Pulmonary artery endothelial cell (primary cell): ENCODE measurements at places on chromosomes 12 and 14. TPM values are rescaled to one million over a fixed set of nuclear protein-coding genes. Genes with fewer than 3 reads are reported as not detected.

Gene EEF1AKMT3
- total RNA-seq = 5.4 and 6.3 TPM in 2 replicates

Gene FAM234B
- total RNA-seq = 6.9 and 12.8 TPM in 2 replicates

Gene GLI1
- 0.04 and 0.07 TPM in 2 replicates for total RNA-seq

Gene RERGL
- total RNA-seq = not detected in 2 replicates

Gene CELA1
- total RNA-seq = not detected in 2 replicates

Gene TPPP2
- total RNA-seq = not detected in 2 replicates

Gene OSGEP
- total RNA-seq = 38.4 and 42.6 TPM in 2 replicates

Gene KRT82
- not detected in 2 replicates for total RNA-seq

Gene P2RX2
- total RNA-seq = not detected in 2 replicates

GRCh38 chr12:50326590-50327284 lies 43.4 kb upstream of the LIMA1 start:
- DNase-seq = no peak

GRCh38 chr14:61517911-61518384 lies 177.4 kb upstream of the HIF1A start:
- no peak for DNase-seq

- no peak for DNase-seq
Measured at GRCh38 chr14:44736326-44736725, 225.4 kb downstream of the KLHL28 start.

DNA sequence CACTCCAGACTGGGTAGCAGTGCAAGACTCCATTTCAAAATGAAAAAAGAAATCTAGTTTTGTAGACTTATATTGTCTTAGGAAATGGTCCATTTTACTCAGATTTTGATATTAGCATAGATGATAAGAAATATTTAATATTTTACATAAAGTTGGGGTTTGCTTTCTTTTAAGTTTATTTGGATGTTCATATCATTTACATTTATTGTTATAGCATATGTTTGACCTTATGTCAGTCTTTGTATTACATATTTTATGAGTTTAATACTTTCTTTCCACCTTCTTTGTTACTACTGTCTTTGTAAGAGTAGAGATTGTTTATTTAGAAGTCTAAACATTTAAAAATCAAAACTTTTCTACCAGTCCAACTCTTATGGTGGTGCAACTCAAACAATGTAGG lies 162.7 kb upstream of the OTX2 start:
- no peak for DNase-seq

DNA sequence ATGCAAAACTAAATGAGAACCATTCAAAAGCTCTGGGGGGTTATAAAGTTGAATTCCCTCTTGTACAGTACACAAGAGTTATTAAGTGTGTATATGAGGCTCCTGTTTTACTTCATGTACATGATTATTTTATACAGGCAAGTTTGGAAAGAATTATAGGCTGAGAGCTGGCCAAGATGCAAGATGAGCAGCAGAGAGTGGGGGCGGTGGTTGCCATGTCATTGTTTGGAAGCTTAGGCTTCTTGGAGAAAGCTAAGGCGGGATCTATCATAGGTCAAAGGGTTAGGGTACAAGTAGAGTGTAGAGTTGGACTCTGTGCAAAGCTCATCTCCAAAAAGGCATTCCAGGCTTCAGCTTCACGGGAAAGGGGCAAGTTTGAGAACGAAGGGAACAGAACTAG lies 297.1 kb upstream of the TBX3 start:
- DNase-seq = no peak

- no peak for DNase-seq
Measured at GRCh38 chr14:35533357-35534207, at the start of gene INSM2. Gene INSM2 (plus strand): TSS chr14:35534164. CDS start chr14:35534253, 89 bp downstream.

DNA sequence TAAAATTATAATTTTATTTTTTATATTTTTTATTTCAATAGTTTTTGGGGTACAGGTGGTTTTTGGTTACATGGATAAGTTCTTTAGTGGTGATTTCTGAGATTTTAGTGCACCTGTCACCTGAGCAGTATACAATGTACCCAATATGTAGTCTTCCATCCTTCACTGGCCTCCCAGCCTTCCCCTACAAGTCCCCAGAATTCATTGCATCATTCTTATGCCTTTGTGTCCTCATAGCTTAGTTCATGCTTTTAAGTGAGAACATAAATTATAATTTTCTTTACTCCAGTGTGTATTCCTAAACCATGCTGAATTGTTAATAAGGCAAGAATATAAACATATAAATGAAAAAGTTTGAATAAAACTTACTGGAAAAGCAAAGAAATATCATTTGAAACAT lies 19.1 kb upstream of the NFKBIA start:
- DNase-seq = no peak

DNA sequence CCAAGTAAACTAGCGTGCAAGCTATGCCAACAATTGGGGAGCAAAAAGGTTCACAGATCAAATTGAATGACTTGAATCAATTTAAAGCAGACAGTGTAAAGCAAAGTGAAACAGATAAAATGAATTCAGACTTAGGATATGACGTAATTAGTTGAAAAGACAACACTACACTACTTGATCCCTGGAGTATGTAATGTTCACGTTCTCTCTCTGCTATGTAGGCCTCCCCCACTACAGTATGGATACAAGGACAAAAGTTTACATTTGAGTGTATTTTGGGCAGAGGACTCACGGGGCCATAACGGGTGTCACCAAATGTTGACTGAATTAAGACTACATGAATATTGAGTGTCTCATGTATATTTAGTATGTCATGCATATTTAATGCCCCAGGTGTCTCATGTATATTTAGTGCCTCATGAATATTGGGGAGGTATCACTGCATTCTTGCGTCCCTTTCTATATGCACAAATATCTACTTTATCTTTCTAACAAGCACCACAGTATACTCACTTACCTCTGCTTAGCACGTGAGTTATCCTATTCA lies 44.5 kb downstream of the RERGL start:
- DNase-seq = no peak

- peak; percentile 98 for DNase-seq
Measured at GRCh38 chr14:22536853-22537338, 52.1 kb downstream of the DAD1 start.

GRCh38 chr12:69027411-69027881 lies 94.5 kb upstream of the CPM start:
- peak; percentile 2 for DNase-seq

GRCh38 chr14:102544046-102544746 lies 34.6 kb upstream of the ANKRD9 start:
- DNase-seq = no peak

- DNase-seq = no peak
Measured at GRCh38 chr12:119819322-119819721, 57.8 kb downstream of the CIT start.

DNA sequence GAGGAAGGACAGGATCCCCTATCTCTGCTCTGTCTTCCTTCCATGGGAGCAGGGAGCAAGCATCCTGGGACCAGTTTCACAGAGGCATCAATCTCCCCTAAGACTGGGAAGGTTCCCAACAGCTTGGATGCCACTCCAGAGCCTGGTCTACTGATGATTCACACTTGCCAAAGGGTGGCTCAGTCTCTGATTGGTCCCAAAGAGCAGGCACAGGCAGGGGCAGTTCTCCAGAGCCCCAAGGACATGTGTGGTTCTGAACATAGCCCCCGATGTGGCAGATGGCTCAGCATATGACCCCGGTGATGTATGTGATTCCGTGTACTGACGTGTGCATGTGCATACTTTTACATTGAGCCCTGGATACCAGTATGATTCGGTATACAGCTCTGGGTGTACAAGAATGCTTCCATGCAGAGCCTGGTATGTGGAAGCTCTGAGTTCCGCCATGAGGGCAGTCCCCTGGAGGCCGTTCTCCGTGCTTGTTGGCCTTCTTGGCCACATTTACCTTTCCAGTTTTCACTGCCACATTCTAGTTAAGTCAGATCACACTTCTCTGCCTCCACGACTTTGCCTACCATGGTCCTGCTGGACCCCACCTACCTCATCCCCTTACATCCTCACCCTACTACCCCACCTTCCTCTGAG lies 21.2 kb downstream of the ITGA7 start:
- DNase-seq = no peak

- DNase-seq = no peak
Measured at GRCh38 chr12:5588591-5588990, 156.7 kb downstream of the NTF3 start.

GRCh38 chr12:26278266-26278665 lies 82.9 kb downstream of the SSPN start:
- DNase-seq = no peak

GRCh38 chr14:90140956-90141316 lies 79.1 kb downstream of the KCNK13 start:
- peak; percentile 69 for DNase-seq

- DNase-seq = no peak
Measured at GRCh38 chr12:92989715-92990484, 60.8 kb upstream of the EEA1 start.

DNA sequence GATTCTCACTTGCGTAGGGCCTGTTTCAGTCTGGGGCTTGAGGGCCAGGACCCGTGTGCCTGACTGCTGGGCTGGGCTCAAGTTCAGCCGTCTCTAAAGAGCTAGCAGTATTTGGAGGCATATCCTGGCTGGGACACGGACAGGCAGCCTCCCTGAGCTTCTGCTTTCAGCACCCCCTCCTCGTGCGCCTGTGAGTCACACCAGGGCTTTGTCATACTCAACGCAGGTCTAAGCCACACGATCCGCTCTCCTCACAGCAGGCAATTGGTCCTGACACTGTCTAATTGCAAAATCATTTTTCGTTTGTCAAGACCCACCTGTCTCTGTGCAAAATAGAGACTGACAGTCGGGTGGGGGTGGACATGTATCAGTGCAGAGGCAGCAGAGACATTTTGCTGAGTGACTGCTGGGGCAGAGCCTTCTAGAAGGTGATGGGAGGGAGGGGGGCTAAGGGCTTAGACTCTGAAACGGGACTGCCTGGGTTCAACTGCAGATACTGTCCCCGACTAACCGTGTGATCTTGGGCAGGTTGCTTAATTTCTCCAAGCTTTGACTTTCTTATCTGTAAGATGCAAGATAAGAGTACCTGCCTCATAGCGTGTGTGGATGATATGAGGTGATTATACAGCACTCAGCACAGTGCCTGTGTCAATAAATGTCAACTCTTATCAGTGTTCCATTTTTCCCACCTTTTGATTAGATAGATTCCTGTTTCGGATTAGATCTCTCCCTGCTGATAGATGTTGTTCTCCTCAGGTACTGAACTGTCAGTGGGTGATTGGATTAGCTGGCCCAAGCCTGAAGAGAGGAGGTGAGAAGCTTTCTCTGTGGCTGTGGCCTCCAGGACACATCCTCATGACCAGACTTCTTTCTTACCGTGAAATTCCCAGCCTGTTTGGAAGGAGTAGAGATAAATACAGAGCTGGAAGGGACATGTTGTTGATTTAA lies 53.1 kb downstream of the KCNA1 start:
- DNase-seq = no peak

- DNase-seq = no peak
Measured at GRCh38 chr12:51827925-51828818, 20.3 kb downstream of the FIGNL2 start.

- no peak for DNase-seq
Measured at GRCh38 chr12:13347241-13348043, 150.9 kb downstream of the EMP1 start.

- no peak for DNase-seq
Measured at GRCh38 chr12:125381373-125381772, 316.1 kb downstream of the AACS start.

DNA sequence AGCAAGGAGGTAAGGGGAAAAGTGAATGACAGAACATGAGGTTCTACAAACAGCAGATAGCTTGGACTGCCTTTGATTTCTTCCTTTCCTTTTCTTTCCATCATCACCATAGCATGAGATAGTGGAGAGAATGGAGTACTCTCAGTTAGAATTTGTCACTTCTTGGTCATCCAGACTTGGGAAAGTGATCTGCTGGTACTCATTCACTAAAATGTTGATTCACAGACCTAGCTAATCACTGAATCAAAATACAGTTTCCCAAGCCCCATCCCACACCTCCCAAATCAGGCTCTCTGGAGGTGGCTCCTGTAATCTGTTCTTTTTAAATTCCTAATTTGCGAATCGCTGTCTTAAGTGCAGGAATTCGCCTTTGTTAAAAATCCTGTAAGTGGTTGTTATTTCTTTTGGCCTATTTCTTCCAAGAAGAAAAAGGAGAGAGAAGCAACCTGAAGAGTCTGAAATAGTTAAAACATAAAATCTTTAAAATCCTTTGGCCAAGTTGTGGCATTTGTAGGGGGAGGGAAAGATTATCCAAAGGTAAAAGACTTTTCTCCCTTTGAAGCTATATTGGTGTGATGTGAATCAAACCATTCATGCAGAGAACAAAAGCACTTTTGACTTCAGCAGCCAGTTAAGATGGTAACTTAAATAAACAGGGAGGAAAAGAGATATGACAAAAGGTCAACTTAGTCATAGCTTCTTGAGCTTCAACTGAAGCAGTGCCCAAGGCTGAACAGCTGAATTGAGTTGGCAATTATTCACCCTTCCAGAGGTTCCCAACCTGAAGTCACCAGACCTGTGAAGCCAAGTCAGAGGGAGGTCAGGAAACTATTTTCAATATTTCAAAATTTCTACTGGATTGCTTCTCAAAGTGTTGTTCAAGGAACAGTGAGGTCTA lies 255.1 kb upstream of the KRR1 start:
- DNase-seq = peak; percentile 45

DNA sequence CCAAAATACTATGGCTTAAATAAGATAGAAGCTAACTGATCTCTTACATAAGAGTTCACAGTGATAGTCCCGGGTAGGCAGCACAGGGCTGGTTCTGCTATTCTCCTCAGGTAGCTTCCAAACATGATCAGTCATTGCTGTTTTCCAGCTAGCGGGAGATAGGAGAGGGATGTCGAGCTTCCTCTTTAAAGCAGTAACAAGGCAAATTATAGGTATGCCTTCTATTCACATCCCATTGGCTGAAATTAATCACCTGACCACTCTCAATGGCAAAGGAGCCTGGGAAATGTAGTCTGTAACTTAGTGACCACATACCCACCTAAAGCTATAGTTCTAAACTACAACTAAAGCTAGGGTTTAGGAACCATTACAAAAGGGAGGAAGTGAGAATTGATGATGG lies 34.5 kb upstream of the VRK1 start:
- DNase-seq = no peak

- no peak for DNase-seq
Measured at GRCh38 chr12:23238957-23239356, 614.0 kb downstream of the ETNK1 start.

DNA sequence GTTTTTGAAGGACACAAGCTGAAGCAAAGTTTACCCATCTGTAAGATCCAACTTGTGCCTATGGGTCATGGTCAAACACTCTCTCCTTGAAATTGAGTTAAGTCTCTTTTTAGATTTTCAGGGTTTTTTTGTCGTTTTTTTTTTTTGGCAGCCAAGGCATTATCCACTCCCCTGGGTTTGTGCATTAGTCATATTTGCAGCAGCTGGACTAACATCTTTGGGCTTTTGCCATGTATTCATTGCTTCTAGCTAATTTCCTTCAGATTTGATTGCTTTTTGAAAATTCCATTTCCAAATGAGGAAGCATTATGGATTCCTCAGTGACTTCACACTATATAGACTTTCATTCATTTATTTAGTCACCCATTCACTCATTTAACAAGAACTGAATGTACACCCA lies 80.3 kb upstream of the SRRM4 start:
- no peak for DNase-seq
